ENCODE measurements at places on chromosomes 11 and 22. TPM values are rescaled to one million over a fixed set of nuclear protein-coding genes. Genes with fewer than 3 reads are reported as not detected.

Gene FAM180B
- total RNA-seq: 0.89 TPM

Gene IGSF9B
- 17.2 TPM for total RNA-seq

DNA sequence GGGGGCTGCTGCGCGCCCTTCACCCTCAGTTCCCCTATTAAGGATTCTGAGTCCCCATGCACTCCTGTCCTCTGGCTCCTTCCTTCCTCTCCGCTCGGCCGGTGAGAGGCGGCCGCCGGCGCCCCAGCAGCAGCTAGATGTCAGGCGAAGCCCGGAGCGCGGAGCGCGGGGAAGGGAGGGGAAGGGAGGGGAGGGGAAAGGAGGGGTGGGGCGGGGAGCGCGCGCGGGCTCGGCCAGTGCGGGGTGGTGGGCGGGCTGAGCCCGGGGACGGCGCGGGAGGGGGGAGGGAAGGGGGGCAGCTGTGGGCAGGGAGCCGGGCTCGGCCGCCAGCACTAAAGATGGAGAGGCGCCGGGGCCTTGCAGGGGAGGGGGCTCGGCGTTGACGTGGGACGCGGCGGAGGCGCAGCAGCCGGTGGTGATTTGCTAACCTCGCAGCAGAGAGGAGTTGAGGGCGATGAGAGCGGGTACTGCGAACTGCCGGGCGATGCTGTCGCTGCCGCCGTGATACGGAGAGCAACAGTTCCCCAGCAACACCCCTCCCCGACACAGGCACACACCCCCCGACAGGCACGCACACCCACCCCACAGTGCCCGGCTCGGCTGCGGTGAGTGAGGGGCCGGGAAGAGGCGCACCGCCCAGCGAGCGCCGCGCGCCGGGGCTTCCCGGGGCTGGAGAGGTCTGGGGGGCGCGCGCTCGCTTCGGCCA lies at the start of gene ZBTB16:
TSS of gene ZBTB16 (plus strand) at position 434 of the 706 bp plus-strand sequence. CDS start 3,590 bp downstream, outside the sequence.
- DNase-seq: peak; percentile 93

GRCh38 chr22:35124691-35125219 lies 58.8 kb downstream of the ISX start:
- no peak for DNase-seq

GRCh38 chr22:37509059-37509860 lies 10.0 kb downstream of the CARD10 start:
- no peak for DNase-seq

All from right atrium auricular region (tissue), 2 donors.